ENCODE measurements at places on chromosomes 2 and 18.

- DNase-seq: no peak
Measured at GRCh38 chr2:70091816-70092215, 4.5 kb downstream of the PCBP1 start.

DNA sequence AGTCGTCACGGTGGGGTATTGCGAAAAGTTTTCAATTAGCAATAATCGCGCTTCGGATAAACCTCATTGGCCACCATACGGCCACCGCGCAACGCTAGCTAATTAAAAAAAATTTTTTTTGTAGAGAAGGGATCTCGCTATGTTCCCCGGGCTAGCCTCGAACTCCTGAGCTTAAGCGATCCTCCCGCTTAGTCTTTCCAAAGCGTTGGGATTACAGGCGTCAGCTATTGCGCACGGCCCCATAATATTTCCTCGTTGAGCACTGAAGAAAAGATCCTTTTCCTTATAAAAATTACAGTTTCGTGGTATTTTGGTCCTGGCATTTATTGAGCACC lies 759 bp upstream of the ACTR1B start:
- no peak for DNase-seq

GRCh38 chr2:209578394-209579001 lies 154.7 kb downstream of the MAP2 start:
- no peak for DNase-seq

DNA sequence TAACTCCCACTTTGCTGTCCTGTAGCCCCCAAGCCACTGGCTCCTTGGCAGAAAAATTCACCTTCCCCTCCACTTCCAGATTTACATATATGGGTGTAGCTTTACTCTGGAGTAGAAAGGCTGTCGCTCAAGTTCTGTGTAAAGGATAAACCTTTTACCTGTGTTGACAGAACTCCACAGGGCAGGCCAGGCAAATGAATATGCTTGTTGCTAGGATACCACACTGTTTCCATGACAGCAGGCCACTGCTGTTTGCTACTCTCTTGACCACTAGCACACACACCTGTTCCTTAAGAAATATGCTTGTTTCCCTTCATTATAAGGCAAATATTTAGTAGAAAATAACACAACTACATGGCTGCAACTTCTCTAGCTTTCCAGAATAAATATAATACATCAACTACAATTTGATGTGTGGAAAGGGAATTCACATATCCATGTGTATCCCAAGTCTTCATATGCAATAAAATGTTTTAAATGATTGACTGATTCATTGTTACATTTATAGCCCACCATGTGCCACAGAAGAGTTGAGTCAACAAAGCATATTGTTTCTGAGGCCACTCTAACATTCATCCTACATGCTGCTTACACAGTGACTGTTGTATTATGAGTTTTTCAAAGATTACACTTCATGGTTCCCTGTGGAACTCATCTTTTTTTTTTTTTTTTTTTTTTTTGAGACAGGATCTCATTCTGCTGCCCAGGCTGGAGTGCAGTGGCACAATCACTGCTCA lies 56.2 kb upstream of the ROCK1 start:
- DNase-seq: no peak

GRCh38 chr2:142189501-142189900 lies 58.7 kb upstream of the LRP1B start:
- no peak for DNase-seq

GRCh38 chr2:85015653-85016360 lies 44.8 kb downstream of the KCMF1 start:
- no peak for DNase-seq
